Ecto neural progenitor cell (in vitro differentiated cells): ENCODE measurements at places on chromosomes 1 and 21.

- DNase-seq = no peak
Measured at GRCh38 chr1:28642056-28642846, 616 bp downstream of the TAF12 start.

GRCh38 chr1:60118085-60118484 is 44.5 kb upstream of the C1orf87 start:
- DNase-seq = no peak

GRCh38 chr1:179187043-179187442 is 42.4 kb downstream of the ABL2 start:
- no peak for DNase-seq

DNA sequence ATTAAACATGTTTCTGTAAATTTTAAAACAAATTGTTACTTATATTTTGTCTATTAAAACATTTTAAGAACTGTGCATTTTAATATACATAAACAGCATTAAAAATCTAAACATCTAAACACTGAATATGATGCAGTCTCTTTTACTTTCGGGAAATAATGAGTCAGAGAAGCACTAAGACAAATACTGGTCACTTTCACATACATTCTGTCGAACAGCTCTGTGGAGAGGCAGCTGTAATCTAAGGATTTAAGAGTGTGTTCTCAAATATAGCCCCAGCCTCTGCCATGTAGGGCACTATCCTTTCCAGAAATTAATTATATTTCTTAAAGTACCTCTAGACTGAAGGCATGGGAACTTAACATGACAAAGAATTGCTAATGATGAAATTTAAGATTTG is 89.6 kb upstream of the PTGFR start:
- no peak for DNase-seq

DNA sequence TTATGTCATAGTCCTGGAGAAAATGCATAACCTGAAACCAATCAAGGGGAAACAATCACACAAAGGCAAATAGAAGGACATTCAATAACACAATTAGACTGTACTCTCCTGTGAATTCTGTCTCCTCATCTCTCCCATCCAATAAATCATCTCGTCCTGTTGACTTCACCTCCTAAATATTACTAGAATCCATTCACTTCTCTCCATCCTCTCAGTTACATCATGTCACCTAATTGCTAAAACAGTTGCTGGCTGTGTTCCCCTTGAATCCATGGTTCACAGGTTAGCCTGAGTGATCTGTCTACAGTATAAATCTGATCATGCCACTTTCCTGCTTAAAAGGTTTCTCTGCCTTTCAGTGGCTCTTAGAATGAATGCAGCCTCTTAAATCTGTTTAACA is 220.2 kb downstream of the TGFB2 start:
- DNase-seq = no peak

DNA sequence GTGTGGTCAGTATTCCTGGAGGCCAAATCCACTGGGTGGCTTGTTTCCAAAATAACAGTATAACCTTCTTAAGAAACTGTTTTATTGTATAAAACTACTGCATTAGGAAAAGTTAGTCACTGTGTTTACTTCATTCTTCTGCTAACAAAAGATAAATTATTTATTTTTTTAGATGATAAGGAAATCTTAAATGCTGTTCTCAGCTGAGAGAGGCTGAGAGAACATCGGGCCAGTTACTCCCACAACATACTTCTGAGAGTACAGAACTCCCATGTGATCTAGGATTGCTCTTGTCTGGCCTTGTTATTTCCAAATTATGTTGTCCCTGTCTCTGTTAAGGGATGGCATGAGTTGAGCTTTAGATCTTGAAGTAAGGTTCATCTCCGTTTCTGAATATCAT is 96.7 kb upstream of the CXADR start:
- no peak for DNase-seq

DNA sequence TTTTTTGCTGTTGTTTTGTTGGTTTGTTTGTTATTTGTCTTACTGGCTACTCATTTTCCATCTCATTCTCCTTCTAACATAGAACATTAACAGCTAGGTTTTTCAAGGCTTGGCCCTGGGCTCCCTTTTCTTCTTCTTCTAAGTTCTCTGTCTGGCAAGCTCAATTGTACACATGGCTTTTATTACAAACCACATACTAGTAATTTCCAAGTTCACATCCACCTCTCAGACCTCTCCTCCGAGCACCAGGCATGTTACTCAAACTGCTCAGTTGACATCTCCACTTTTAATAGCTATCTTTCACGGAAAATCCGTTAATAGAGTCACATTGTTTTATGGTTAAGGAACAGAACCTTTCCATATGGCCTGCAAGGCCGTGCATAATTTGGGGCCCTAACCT is 736.9 kb upstream of the ADAMTS5 start:
- DNase-seq = no peak

GRCh38 chr1:223556414-223557129 is 108.9 kb downstream of the CAPN8 start:
- DNase-seq = peak; percentile 70

DNA sequence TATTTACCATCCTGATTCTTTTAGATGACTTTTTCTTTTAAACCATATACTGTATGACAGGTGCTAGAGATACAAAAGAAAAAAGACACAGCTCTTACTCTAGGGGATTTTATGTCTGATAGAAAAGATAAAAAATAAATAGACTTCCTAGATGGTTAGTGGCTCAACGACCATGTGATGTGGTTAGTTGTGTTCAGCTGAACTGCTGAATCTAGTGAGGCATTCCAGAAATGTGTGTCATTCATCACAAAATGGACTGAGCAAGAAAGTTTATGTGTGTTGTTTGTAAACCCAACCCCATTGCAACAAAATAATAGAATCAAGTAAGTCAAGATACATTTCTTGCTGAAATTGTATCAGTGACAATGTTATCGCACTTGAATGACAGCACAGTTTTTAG is 205.8 kb upstream of the LYPLAL1 start:
- no peak for DNase-seq

DNA sequence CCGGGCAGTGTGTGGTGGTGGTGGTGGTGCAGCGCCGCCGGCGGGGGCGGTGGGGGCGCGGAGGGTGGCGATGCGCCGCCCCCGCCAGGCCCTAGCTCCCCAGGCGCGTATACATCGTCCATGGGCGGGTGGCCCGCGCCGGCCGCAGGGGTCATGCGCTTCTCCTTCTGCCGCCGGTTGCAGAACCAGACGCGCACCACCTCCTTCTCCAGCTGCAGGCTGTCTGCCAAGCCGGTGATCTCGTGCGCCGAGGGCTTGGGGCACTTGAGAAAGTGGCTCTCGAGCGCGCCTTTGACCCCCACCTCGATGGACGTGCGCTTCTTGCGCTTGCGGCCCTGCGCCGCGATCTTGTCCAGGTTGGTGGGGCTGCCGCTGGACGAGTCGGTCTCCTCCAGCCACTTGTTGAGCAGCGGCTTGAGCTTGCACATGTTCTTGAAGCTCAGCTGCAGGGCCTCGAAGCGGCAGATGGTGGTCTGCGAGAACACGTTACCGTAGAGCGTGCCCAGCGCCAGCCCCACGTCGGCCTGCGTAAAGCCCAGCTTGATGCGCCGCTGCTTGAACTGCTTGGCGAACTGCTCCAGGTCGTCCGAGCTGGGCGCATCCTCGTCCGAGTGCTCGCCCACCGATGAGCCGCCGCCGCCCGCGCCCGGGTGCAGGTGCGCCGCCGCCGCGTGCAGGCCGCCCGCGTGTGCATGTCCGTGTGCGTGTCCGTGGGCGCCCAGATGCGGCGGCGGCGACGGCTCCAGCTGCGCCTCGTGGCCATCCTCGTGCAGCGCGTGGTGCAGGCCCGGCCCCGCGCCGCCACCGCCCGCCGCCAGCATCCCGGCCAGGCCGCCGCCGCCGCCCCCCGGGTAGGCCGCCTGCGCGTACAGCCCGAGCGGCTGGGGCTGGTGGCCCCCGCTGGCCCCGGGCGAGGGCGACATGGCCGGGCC is 926 bp downstream of the POU3F1 start:
- peak; percentile 74 for DNase-seq

DNA sequence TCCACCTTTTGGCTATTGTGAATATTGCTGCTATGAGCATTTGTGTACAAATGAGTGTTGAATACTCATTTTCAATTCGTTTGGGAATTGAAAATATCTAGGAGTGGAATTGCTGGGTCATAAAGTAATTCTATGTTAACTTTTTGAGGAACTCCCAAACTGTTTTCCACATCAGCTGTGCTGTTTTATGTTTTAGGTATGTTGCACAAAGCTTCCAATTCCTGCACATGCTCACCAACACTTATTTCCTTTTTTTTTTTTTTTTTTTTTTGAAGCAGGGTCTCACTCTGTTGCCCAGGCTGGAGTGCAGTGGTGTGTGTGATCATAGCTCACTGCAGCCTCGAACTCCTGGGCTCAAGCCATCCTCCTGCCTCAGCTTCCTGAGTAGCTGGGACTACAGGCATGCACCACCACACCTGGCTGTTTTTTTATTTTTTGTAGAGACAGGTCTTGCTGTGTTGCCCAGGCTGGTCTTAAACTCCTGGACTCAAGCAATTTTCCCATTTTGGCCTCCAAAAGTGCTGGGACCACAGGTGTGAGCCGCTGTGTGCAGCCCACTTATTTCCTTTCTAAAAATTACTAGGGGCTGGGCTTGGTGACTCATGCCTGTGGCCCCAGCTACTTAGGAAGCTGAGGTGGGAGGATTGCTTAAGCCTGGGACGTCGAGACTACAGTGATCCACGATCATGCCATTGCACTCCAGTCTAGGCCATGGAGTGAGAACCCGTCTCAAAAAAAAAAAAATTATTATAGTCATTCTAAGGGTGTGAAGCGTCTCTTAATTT is 33.4 kb downstream of the TMCC2 start:
- no peak for DNase-seq

DNA sequence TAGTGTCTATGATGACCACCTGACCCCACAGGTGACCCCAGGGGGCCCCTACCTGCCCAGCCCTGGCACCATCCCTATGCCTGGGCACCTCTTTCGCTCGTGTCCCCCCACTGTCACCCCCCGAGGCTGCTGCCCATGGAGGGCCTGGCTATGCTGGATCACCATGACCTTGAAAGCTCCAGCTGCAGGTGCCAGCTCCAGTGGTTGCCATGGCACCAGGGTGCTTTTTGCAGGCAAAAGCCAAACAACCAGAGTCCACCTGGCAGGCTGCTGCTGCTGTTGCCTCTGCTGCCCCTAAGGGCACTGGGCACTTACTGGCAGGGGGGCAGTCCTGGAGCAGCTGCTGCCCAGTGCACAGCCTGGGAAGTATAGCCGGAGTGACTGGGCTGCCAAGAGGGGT is 21.7 kb downstream of the ETNK2 start:
- DNase-seq = no peak

GRCh38 chr1:162672622-162673260 is 40.5 kb downstream of the DDR2 start:
- DNase-seq = no peak

GRCh38 chr21:33886321-33886720 is 29.3 kb downstream of the ATP5PO start:
- no peak for DNase-seq

GRCh38 chr1:175152006-175152652 is 40.4 kb downstream of the KIAA0040 start:
- peak; percentile 82 for DNase-seq

DNA sequence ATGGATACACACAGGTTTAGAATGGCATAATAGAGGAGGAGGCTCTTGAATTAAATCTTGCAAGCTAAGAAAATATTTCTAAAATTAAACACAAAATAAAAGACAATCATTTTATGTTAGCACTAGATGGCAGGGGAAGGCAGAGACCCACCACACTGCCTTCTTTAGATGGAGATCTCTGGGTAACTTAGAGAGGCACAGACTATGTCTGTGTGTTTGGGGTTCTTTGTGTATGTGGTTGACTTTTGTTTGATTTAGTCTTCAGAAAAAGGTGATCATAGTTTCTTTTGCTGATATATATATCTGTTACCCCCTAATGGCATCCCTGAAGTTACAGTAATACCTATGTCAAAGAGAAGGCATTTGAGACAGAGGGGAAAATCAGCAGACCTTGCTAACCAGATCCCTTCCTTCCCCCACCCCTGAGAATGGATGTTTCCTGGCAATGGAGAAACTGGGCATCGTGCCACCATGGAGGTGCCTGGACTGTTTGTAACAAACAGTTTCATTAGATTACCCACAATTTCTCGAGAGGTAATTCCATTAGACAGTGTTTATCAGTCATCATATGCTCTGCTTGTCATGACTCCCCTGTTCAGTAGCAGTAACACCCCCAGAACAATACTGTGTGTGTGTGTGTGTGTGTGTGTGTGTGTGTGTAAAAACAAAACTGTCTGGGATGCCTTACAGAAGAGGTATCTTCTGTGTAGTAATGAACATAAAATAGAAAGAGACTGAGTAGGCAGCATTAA is 228.3 kb upstream of the DEPDC1 start:
- no peak for DNase-seq

DNA sequence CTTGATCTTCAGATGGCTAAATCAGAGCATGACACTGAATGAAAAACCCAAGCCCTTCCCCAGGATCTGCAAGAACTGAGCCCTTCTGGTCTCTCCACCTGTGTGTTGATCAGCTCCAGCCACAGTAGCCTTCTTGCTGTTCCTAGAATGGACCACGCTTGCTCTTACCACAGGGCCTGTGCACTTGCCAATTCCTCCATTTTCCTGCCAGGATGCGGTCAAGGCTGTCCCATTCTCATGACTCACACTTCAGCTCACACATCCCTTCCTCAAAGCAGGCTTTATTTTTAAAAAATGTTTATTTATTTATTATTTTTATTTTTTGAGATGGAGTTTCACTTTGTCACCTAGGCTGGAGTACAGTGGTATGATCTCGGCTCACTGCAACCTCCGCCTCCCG is 43.6 kb upstream of the GRHL3 start:
- no peak for DNase-seq

DNA sequence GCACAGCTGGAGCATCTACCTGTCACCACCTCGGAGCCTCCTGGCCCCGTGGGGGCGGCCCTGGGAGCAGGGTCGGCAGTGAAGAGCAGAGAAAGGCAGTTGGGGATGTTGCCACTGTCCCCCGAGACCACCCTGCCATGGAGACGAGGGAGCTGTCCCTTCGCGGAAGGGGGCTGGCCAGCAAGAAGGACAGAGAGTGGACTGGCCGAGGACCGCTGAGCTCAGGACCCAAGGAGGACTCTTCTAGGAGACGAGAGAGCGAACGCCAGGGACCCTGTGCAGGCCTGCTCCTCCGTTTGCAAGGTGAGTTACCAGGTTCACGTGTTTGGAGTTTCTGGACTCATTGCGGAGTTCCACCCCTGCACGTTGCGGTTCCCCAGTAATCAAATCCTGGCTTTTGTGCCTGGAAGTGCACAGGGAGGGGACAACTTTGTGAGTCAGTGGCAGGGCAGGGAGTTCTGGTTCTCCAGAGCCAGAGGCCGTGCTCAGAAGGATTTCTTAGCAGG is 5.6 kb upstream of the POFUT2 start:
- DNase-seq = peak; percentile 52

GRCh38 chr1:3456964-3457909 is 2.8 kb downstream of the ARHGEF16 start:
- DNase-seq = no peak

GRCh38 chr1:158289811-158290210 is at the start of gene CD1C:
CD1C (plus strand) TSS chr1:158289923; CDS start chr1:158290065, 142 bp downstream.
- DNase-seq = no peak

GRCh38 chr1:43255438-43256210 is 14.2 kb upstream of the TMEM125 start:
- peak; percentile 35 for DNase-seq
